Left renal pelvis (tissue), 4 donors: ENCODE measurements at places on chromosomes 2 and 18. TPM values are rescaled to one million over a fixed set of nuclear protein-coding genes. Genes with fewer than 3 reads are reported as not detected.

DNA sequence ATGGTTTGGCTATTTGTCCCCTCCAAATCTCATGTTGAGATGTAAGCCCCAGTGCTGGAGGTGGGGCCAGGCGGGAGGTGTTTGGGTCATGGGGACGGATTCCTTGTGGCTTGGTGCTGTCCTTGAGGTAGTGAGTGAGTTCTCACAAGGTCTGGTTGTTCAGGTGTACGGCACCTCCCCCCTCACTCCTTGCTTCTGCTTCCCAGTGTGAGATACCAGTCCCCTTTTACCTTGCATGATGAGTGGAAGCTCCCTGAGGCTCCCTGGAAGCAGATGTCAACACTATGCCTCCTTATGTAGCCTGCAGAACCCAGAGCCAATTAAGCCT lies 232.6 kb downstream of the LDLRAD4 start:
- DNase-seq, result no peak

DNA sequence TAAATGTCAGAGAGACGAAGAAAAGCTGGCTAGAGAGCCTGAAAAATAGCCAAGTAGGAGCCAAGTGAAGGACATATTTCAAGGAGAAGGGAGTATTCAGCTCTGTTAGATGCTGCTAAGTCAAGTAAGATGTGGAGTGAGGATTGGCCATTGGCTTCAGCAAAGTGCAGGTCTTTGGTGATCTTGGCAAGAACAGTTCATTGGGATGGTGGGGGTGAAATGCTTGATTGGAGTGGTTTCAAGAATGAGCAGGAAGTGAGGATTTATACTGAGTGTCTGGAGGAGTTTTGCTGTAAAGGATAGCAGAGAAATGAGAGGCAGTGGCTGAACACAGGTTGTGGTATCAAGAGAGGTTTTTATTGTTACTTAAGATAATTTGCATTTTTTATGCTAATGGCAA lies 139.7 kb downstream of the PRPF40A start:
- DNase-seq, result no peak

GRCh38 chr18:45248240-45248903 lies 366.9 kb upstream of the SLC14A2 start:
- no peak for DNase-seq

DNA sequence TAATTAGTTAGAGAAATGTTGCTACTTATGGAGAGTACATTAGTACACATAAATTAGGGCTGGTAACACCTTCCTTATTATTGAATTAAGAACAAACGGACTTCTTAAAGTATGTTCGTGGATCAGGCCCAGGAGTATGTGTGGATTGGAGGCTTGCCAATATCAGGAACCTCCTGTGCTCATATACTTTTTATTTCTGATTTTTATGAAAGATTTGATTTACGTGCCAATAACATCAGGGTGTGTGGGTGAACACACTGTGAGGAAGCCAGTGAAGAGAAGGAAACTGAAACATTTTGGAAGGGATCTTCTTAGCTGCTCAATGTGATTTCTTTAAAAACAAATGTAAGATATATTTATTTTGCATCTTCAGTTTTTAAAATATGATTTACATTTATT lies 113.0 kb downstream of the EFEMP1 start:
- no peak for DNase-seq

GRCh38 chr18:25137197-25137472 lies 214.8 kb downstream of the ZNF521 start:
- DNase-seq, result no peak

- DNase-seq, result no peak
Measured at GRCh38 chr2:190169221-190170072, 106.9 kb upstream of the MSTN start.

- DNase-seq, result no peak
Measured at GRCh38 chr2:156156580-156156979, 175.9 kb downstream of the NR4A2 start.

GRCh38 chr18:46372670-46373069 lies 268.5 kb downstream of the HAUS1 start:
- DNase-seq, result no peak

GRCh38 chr18:10751653-10752052 lies 225.8 kb downstream of the NAPG start:
- DNase-seq, result no peak

The FSHR gene
- not detected for polyA plus RNA-seq
